ENCODE measurements at places on chromosomes 6 and 20.
A peak's percentile ranks its signal among the peaks of the same experiment; 100 is the strongest.

- no peak for DNase-seq
These were observed 406.2 kb upstream of the JAG1 start for GRCh38 chr20:11080010-11080409.

DNA sequence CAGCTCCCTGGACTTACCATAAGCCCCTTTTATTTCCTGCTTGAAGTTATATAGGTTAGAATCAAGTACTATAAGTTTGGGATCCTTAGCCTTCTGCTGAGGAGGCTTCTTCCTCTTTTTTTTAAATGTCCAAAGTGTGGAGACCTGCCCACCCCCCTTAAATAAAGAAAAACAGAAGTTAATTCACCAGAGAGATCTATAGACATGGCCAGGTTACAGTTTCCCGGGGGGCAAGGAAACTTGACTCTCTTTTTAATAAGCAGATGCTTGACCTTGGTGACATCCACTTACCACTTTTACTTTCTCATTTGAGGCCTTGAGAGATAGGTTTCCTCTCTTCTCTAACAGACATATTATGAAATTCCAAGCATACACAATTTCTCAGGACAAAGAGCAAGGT is 88.3 kb downstream of the BMP2 start:
- DNase-seq: no peak

DNA sequence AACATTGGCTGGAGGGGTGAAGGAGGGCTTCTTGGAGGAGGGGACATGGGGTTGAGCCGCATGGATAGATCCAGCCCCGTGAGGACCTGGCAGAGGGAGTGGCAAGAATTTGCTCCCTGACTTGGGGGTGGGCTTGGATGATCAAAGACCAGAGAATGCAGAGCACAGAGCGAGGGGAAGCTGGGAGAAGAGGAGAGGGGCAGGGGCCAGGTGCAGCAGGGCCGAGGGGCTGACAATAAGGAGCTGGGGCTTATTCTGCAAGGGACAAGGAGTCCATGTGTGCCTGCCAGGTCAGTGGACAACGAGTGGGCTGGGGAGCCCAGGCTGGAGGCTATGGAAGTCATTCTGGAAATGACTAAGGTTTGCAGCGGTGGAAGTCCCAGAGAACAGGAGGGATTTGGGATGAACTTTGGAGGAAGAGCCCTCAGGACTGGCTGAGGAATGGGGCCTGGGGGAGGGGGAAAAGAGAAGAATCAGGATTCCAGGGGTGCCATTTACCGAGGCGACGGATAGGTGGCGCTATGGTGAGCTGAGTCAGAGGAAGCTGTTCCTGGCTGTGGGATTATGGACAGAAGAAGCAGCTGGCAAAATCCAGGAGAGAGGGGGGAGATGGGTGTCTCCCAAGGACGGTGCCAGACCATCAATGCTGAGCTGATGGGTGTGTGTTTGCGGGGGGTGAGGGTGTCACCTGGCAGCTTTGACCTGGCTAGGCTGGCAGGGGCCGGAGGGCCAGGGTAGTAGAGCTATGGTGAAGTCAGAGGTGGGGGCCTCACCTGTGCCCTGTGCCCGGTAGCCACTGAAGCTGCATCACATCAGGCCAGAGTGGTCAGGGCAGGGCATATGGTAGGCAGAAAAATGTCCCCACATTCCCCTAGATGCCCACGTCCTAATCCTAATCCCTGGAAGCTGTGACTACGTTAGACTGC is 7.8 kb downstream of the KCNG1 start:
- DNase-seq: no peak

- DNase-seq: no peak
These were observed 52.4 kb downstream of the RRBP1 start for GRCh38 chr20:17629678-17630089.

DNA sequence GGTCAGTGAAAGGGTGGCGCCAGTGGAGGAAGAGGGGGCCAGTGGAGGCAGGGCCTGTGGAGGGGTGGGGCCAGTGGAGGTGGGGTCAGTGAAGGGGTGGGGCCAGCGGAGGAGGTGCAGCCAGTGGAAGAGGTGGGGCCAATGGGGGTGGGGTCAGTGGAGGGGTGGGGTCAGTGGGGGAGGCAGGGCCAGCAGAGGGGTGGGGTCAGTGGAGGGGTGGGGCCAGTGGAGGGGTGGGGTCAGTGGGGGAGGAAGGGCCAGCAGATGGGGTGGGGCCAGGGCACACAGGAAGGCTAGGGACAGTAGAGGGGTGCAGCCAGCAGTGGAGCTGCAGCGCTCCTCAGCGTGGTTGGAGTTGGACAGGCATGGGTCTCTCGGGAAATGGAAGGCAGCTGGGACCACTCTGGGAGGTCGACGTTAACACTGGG is 18.7 kb downstream of the ADRM1 start:
- DNase-seq: no peak

- no peak for DNase-seq
These were observed 141.7 kb downstream of the CD164 start for GRCh38 chr6:109240370-109241084.

- no peak for DNase-seq
These were observed 56.6 kb downstream of the ARID1B start for GRCh38 chr6:156833755-156834154.

DNA sequence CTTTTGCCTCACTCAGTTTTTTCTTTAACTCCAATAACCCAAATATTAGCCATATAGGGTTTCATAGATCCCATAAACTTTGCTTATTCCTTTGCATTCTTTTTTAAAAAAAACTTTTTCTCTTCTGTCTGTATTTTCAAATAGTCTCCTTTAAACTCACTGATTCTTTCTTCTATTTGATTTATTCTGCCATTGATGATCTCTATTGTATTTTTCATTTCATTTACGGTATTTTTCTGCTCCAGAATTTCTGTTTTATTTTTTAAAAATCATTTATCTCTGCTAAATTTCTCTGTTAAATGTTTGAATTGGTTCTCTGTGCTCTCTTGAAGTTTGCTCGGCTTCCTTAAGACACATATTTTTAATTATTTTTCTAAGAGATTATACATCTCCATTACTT is 573.3 kb upstream of the MAN1A1 start:
- DNase-seq: no peak

GRCh38 chr6:19836799-19837510 is at the start of gene ID4:
ID4 (plus strand) TSS chr6:19837370; CDS start chr6:19837755, 385 bp downstream.
- peak; percentile 98 for DNase-seq

- DNase-seq: no peak
These were observed 139.3 kb upstream of the RIN2 start for GRCh38 chr20:19618711-19619110.

DNA sequence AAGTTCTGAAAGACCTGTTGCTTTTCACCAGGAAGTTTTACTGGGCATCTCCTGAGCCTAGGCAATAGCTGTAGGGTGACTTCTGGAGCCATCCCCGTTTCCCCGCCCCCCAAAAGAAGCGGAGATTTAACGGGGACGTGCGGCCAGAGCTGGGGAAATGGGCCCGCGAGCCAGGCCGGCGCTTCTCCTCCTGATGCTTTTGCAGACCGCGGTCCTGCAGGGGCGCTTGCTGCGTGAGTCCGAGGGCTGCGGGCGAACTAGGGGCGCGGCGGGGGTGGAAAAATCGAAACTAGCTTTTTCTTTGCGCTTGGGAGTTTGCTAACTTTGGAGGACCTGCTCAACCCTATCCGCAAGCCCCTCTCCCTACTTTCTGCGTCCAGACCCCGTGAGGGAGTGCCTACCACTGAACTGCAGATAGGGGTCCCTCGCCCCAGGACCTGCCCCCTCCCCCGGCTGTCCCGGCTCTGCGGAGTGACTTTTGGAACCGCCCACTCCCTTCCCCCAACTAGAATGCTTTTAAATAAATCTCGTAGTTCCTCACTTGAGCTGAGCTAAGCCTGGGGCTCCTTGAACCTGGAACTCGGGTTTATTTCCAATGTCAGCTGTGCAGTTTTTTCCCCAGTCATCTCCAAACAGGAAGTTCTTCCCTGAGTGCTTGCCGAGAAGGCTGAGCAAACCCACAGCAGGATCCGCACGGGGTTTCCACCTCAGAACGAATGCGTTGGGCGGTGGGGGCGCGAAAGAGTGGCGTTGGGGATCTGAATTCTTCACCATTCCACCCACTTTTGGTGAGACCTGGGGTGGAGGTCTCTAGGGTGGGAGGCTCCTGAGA is at the start of gene HFE:
TSS of gene HFE (plus strand) at position 146 of the 832 bp plus-strand sequence. CDS start at position 158, 12 bp downstream.
- DNase-seq: no peak

- no peak for DNase-seq
These were observed 17.1 kb upstream of the NCOA7 start for GRCh38 chr6:125773387-125774341.

GRCh38 chr6:12968839-12969558 is 252.4 kb downstream of the PHACTR1 start:
- DNase-seq: no peak

GRCh38 chr6:156508923-156509322 is 268.3 kb upstream of the ARID1B start:
- DNase-seq: no peak

DNA sequence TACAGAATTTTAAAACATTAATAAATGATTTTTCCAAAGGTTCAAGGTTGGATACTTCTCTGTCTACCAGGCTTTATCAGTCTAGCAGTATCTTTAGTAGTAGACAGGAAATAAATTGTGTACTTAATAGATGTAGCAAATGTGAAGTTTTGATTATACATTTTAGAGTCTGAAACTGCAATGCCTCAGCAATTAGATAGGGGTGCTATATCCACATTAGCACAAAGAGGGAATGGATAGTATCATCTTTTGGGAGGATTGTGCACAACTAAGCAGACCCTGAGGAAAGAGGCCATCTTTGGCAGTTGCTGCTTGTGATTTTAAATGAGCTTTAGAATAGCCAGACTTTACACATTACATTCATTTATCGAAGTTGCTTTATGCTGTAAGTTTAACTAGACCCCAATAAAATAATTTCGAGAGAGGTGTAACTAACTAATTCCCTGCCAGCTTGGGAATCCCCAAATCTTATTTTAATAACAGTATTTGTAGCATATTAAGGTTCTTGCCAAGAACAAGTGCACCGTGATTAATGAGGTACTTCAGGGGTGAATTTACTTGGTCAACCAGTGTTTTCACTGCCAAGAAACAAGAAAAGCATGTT is 2.8 kb downstream of the KCNQ5 start:
- DNase-seq: no peak

- DNase-seq: no peak
These were observed 43.8 kb downstream of the TAF4 start for GRCh38 chr20:62021793-62022385.

- DNase-seq: no peak
These were observed 54.1 kb upstream of the EXOC2 start for GRCh38 chr6:747028-747427.

DNA sequence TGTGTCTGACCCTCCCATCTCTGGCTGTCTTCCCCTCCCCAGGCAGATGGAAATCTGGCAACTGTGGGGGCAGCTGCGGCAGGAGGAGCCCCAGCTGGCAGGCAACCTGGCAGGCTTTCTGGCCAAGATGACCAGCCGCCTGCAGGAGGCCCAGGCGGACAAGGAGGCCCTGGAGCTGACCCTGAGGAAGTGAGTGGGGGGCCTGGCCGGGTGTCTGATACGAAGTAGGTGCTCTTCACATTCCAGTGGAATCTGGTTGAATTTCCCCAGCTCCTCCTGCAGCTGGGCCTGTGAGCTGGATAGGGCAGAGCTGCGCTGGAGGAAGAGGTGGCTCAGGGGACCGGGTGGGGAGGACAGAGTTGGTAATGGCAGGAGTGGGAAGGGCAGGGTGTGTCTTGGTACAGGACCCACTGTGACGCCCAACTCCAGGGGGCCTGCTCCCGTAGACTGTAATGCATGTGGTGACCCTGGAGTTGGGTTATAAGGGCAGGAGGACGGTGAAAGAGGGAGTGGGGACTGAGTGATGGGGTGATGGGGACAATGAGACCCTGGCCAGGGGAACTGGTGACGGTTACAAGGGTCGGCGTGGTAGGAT is 19.7 kb downstream of the RAB44 start:
- no peak for DNase-seq

GRCh38 chr20:50885781-50886180 is 45.5 kb downstream of the ADNP start:
- DNase-seq: peak; percentile 22

DNA sequence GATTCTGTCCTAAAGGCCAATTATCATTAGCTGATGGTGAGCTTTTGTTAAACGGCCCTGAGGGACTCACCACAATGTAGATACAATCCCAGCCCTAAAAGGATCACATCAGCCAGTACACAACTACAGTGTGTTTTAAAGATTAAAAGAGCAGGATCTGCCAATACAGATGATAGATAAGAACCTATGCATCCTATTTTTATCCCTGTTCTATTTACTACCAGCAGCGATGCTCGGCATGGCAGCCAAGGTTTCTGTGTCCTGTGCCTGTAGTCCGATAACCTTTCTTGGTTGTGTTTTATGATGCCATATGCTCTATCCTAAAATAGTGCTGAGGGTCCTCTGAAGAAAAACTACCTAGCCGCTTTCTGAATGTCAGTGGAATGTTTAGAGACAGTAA is 289.4 kb downstream of the PHACTR1 start:
- no peak for DNase-seq

Data from mesothelial cell of epicardium (in vitro differentiated cells).